Activated CD4-positive, alpha-beta T cell treated with anti-CD3 and anti-CD28 coated beads, Interleukin-2, amount 10 ng/mL, durations not matched to agents 24 days and 14 days (primary cell): ENCODE measurements at places on chromosomes 7 and 10.

DNA sequence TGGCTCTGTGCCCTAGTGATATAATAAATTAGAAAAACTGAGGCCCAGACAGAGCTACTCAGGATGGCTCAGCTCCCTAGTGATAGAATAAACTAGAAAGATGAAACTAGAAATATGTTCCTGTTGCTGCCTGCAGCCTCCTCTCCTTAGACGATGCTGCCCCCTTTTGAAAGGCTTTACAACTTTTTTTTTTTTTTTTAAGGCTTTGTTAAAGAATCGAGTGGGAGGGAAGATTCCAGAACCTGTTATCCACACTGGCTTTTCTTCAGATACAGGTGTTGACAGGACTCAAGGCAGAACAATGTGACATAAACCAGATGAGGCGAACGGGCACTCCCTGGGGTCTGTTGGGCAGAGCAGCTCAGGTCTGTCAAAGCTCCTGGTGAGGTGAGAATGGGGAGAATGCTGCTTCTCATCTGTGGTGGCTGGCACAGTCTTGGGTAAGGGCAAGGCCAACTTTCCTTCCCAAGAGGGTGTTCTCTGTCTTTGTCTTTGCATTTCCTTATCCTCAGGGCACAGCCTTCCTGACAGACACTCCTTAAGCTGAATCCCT is 175.1 kb downstream of the COBL start:
- H3K27me3 ChIP-seq: peaks cover 12% of the 10 kb centered on the region
- H3K27ac ChIP-seq: no peak overlapping the region
- H3K4me3 ChIP-seq: no peak overlapping the region

DNA sequence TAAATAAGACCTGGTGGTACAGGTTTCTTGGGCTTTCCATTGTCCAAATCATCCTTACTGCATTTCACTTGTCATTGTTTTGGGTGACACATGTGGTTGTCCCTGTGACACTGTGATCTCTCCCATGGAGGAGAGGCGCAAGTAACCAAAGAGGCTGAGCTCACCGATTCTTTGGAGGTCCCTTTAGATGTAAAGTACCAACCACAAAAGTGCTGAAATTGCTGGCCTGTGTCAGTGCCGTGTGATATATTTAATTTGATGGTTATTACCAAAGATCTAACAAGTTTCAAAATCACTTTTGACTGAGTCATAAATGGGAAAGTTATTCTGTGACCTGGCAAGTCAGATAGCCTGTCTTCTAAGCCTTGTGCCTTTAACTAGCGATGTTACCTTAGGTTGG is 19.4 kb downstream of the MCM10 start:
- H3K4me1 ChIP-seq: peaks cover 2% of the 10 kb centered on the region
- no peak for DNase-seq
- H3K27me3 ChIP-seq: no peaks in the 10 kb centered on the region
- no peak overlapping the region for H3K4me3 ChIP-seq
- H3K36me3 ChIP-seq: peaks cover 60% of the 10 kb centered on the region

- H3K4me1 ChIP-seq: peaks cover 4% of the 10 kb centered on the region
- H3K27ac ChIP-seq: no peak overlapping the region
- H3K4me3 ChIP-seq: no peak overlapping the region
- H3K27me3 ChIP-seq: peaks cover 39% of the 10 kb centered on the region
- H3K36me3 ChIP-seq: no peaks in the 10 kb centered on the region
These were observed 4.3 kb downstream of the LIPN start for GRCh38 chr10:88764110-88764509.

DNA sequence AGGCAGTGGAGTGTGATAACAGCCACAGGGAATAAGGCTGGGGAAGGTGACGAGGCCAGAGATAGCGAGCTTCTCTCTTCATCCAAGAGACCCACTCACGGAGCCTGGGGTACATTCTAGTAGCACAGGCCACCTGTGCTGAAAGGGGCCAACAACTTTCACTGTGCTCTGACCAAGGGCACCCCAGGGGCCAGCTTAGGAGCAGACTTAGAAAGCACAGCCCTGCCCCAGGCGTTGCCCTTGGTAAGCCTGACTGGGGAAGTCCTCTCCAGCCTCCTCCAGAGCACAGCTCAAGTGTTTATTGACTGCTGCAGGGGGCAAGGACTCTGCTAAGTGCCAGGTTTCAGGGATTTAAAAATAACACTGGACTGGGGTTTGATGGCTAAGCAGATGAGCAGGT is 44.7 kb downstream of the EBF3 start:
- H3K4me3 ChIP-seq: no peak overlapping the region
- no peak overlapping the region for H3K27ac ChIP-seq
- DNase-seq: no peak
- H3K27me3 ChIP-seq: no peaks in the 10 kb centered on the region
- no peaks in the 10 kb centered on the region for H3K36me3 ChIP-seq

DNA sequence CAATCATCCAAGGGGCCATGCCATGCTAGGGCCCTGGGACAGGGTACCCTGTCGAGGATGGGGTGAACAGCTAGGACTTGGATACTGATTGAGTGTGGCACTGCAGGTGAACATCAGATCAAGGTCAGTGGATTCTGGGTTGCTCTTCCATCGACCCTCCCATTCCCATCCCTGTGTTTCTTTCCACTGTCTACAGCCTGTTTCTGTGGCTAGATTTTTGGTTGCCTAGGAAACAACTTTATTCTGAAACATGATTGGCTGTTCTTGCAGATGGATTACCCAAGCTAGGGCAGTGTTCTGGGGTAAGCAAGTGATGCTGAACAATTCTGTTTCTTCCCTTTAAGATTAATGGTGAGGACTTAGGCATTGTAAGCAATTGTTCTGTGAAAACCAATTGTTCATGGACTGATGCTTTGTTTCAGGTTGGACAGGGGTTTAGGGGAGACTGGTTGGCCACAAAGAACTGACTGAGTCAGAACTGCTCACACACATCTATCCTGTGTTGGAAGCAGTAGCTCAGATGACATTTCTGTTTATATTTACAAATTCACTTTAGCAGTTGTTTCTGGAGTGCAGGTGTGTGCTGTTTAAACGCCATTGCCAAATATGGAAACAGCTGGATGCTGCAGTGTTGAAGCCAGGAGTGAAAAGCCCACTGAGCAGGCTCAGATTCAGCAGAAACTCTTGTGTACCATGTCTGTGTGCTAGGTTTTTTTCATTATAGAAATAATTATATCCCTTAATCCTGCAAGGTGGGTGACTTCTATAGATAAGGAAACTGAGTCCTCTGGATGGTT is 102.3 kb upstream of the BTBD16 start:
- no peak for DNase-seq
- no peak overlapping the region for H3K4me3 ChIP-seq
- H3K27me3 ChIP-seq: peaks cover 32% of the 10 kb centered on the region
- no peaks in the 10 kb centered on the region for H3K4me1 ChIP-seq
- H3K36me3 ChIP-seq: peaks cover 2% of the 10 kb centered on the region

GRCh38 chr7:82413237-82413636 is 30.3 kb downstream of the CACNA2D1 start:
- DNase-seq: no peak
- no peaks in the 10 kb centered on the region for H3K36me3 ChIP-seq

GRCh38 chr7:137572056-137572784 is 228.7 kb upstream of the PTN start:
- H3K27me3 ChIP-seq: no peaks in the 10 kb centered on the region
- H3K27ac ChIP-seq: no peak overlapping the region
- no peaks in the 10 kb centered on the region for H3K4me1 ChIP-seq
- no peaks in the 10 kb centered on the region for H3K36me3 ChIP-seq
- DNase-seq: no peak

- no peak overlapping the region for H3K4me3 ChIP-seq
- no peak for DNase-seq
- no peaks in the 10 kb centered on the region for H3K4me1 ChIP-seq
- H3K27me3 ChIP-seq: no peaks in the 10 kb centered on the region
These were observed 118.5 kb downstream of the CREB5 start for GRCh38 chr7:28530803-28531175.

- no peaks in the 10 kb centered on the region for H3K36me3 ChIP-seq
- H3K27ac ChIP-seq: no peak overlapping the region
- DNase-seq: no peak
- H3K4me1 ChIP-seq: peaks cover 2% of the 10 kb centered on the region
- H3K27me3 ChIP-seq: peaks cover 74% of the 10 kb centered on the region
These were observed 11.6 kb upstream of the MNX1 start for GRCh38 chr7:157021871-157022680.

DNA sequence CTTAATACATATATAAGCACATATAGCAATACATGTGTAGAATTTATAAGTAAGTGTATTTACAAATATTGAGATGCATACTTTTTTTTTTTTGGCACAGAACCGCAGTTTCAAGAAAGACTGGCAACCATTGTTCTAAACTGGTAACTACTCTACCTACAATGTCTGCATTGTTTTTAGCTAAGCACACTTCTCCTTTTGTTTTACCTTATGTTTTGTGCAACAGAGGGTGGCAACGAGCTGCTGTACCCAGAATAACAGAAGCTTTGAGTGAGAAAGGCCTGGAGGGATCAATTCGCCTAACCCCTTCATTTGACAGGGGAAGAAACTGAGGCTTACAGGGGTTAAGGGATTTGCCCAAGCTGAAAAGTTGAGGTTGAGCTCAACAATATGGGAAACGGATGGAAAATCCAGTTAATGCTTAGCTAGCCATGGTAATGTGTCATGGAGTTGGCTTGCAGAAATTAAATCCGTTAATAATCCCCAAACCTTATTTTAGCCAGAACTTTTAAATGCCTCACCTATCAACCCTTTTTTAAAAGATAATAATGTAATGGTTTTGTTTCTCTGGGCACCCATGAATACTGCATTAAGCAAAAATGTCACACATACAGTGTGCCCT is 25.5 kb downstream of the FZD1 start:
- no peaks in the 10 kb centered on the region for H3K4me1 ChIP-seq
- H3K36me3 ChIP-seq: no peaks in the 10 kb centered on the region
- no peak overlapping the region for H3K4me3 ChIP-seq
- DNase-seq: no peak
- H3K27me3 ChIP-seq: no peaks in the 10 kb centered on the region

GRCh38 chr7:17994079-17994850 is 33.4 kb downstream of the PRPS1L1 start:
- H3K4me3 ChIP-seq: no peak overlapping the region
- H3K27me3 ChIP-seq: peaks cover 8% of the 10 kb centered on the region
- no peak for DNase-seq

GRCh38 chr10:124732931-124733570 is 11.1 kb downstream of the FAM53B start:
- no peaks in the 10 kb centered on the region for H3K27me3 ChIP-seq
- H3K4me1 ChIP-seq: peaks cover 67% of the 10 kb centered on the region
- peak overlapping the region; percentile 63 for H3K27ac ChIP-seq
- DNase-seq: peak; percentile 80

- no peak overlapping the region for H3K27ac ChIP-seq
- H3K4me3 ChIP-seq: no peak overlapping the region
- H3K4me1 ChIP-seq: peaks cover 9% of the 10 kb centered on the region
- no peak for DNase-seq
- H3K27me3 ChIP-seq: no peaks in the 10 kb centered on the region
These were observed 50.3 kb upstream of the ANTXRL start for GRCh38 chr10:46236546-46236887.

- H3K36me3 ChIP-seq: peaks cover 2% of the 10 kb centered on the region
- peaks cover 64% of the 10 kb centered on the region for H3K4me1 ChIP-seq
- no peak for DNase-seq
- no peak overlapping the region for H3K4me3 ChIP-seq
These were observed 122.6 kb downstream of the FAM107B start for GRCh38 chr10:14652067-14652466.

GRCh38 chr7:127359011-127359410 is 33.5 kb downstream of the ZNF800 start:
- H3K36me3 ChIP-seq: peaks cover 34% of the 10 kb centered on the region
- no peak for DNase-seq
- peaks cover 8% of the 10 kb centered on the region for H3K4me1 ChIP-seq
- H3K27ac ChIP-seq: no peak overlapping the region

DNA sequence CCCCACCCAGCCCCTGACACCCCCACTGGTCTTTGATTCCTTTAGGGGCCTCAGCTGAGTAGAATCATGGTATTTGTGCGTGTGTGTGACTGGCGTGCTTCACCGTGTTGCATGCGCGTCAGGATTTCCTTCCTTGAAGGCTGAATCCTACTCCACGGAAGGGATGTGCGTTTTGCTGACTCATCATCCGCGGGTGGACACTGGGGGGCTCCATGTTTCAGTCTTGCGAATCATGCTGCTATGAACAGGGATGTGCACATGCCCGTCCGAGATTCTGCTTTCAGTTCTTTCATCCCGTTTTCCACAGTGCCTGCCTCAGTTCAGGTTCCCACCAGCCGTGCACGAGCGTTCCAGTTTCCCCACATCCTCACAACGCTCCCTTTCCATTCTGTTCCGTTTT is 20.9 kb upstream of the JAKMIP3 start:
- no peak overlapping the region for H3K4me3 ChIP-seq
- peaks cover 14% of the 10 kb centered on the region for H3K27me3 ChIP-seq
- no peak for DNase-seq
- H3K36me3 ChIP-seq: no peaks in the 10 kb centered on the region

- peaks cover 2% of the 10 kb centered on the region for H3K4me1 ChIP-seq
- no peaks in the 10 kb centered on the region for H3K36me3 ChIP-seq
- DNase-seq: no peak
- H3K27me3 ChIP-seq: peaks cover 15% of the 10 kb centered on the region
- no peak overlapping the region for H3K27ac ChIP-seq
- H3K4me3 ChIP-seq: no peak overlapping the region
These were observed 80.7 kb downstream of the SLC16A9 start for GRCh38 chr10:59628965-59629364.
